Activated CD4-positive, alpha-beta T cell treated with anti-CD3 and anti-CD28 coated beads, Interleukin-2, amount 10 ng/mL, durations not matched to agents 24 days and 14 days (primary cell): ENCODE measurements at places on chromosomes 1 and 21.

GRCh38 chr1:42639116-42639515 lies 19.1 kb upstream of the PPIH start:
- no peak for DNase-seq

DNA sequence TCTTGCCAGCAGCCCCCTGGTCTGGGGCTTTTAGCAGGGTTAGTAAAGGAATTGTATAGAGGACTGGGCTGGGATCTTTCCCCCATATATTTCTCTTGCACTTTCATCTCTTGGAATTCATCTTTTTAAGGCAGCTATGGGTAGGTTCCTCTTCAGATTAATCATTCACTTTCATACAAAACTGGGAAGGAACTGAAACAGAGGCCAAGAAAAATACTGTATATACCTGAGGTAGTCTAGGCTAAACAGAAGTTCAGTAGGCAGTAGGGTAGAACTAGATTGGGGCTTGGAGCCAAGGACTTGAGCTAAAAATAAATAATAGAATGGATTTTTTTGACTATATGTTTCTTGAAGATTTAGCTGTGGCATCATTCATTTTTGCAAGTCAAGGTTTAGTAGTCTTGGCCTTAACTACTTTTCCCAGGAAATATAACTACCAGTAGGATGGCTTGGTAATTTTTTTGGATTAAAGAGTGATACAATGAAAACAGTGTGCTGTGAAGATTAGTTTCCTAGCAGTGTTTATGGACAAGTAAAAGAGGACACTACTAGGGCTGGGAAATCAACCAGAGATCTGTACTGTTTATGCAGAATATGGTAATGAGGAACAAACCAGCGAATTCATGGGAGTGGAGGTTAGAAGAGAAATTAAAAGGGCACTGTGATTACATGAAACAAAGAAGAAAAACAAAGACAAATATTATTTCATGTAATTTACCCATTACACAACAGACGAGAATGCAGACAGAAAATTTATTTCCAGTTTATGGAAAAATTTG lies 50.9 kb upstream of the PTGS2 start:
- peak; percentile 6 for DNase-seq

DNA sequence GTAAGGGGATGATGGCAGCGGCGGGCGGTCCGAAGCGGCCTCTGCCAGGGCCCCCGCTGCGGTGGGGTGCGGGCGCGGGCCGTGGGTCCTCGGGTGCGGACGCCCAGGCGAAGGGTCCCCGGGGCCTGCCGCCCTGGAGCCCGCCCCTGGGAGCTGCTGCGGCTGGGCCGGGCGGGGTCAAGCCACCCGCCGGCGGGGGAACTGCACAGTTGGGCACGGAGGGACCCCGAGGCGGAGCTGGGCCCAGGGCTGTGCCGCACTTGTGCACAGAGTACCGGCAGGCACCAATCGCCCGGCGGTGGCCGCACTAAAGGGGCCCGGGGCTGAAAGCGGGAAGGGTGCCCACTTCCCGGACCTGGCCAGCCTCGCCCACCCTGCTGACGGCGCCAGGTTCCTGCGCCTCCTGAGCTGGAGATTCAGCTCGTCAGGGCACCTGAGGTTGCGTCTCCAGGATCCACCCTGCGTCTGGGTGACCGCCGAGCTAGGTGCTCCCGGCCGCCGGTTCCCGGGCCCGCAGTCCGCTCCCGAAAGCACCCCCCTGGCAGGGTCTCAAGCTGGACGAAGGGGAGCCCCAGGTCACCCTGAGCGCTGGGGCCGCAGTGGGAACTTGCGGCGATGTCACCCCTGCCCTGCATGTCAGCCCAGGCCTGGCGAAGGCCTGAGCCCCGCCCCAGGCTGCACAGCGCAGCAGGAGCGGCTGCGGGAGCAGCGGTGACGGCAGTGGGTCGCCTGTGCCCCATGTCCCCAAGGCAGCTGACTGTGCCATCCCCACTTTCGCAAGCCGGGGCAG lies 56.7 kb upstream of the ETV3 start:
- no peak for DNase-seq

DNA sequence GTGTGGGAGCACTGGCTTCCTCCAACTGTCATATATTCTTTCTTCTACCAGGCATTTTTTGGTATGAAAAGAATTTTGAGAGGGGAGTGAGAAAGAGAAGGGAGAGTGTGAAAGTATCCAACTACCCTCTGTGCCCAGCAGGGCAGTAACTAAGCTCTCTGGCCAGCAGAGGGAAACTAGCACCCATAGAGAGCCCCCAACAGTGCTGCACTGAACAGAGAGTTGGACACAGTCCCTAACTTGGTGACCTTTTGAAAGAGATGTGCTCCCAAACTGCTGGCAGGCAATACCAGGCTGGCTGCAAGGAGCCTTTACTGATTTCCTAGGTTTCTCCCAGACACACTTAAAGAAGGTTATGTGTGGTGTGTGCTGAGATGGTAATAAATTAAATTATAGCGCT lies 118.8 kb upstream of the PBX1 start:
- no peak for DNase-seq

GRCh38 chr1:24126672-24127023 lies 14.7 kb upstream of the MYOM3 start:
- DNase-seq: no peak

- DNase-seq: peak; percentile 68
These were observed 143.7 kb downstream of the DNM3 start for GRCh38 chr1:171984850-171985485.

DNA sequence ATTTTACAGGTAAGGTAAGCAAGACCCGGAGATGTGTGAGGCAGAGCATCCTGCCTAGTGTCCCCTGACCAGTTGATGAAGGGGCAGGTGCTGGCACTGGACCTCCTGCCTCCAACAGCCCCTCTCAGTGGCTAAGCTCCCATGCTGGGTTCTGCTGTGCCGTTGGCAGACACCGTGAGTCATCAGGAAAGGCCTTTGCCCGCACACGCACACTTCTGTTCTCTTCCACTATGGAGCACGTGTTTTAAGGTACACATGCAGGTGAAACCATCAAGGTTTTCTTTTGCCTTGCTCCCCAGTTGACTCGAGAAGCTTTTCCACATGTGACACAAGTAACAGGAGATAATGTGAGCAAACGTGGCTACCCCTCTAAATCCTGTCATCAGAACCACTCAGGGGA lies 207.9 kb downstream of the RRAGC start:
- DNase-seq: no peak

- peak; percentile 53 for DNase-seq
These were observed 30.4 kb downstream of the VAV3 start for GRCh38 chr1:107934578-107934977.
